ENCODE measurements at places on chromosomes 11 and 22.

- no peak for DNase-seq
These were observed 11.4 kb downstream of the DNAJB13 start for GRCh38 chr11:73962101-73962705.

GRCh38 chr11:73478737-73479347, 102.6 kb downstream of the RELT start:
- no peak for DNase-seq

- no peak for DNase-seq
These were observed 649 bp downstream of the PRRG4 start for GRCh38 chr11:32830413-32830738.

- DNase-seq = no peak
These were observed 46.8 kb downstream of the NAV2 start for GRCh38 chr11:19759389-19759788.

GRCh38 chr11:74171630-74171968, 510 bp downstream of the PPME1 start:
- no peak for DNase-seq

DNA sequence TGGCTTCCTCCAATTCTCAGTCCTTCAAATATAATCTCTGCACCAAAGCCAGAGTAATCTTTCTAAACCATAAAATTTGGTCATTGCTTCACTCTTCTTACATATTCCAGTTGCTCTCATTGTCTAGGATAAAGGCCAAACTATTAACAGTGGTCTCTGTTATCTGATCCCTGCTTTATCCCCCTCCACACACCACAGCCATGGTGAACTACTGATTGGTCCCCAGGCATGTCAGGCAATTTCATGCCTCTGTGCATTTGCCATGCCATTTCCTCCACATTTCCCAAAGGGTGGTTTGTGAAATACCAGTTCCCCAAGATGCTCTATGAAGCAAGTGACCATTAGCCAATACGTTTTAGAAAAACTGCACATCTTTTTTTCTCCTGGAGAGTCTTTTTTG, 97.0 kb downstream of the FAM181B start:
- DNase-seq = no peak
